SW480 (cell line): ENCODE measurements at places on chromosomes 2 and 18.

- no peak for DNase-seq
Measured at GRCh38 chr2:25279091-25279651, 62.6 kb downstream of the DNMT3A start.

GRCh38 chr18:22637787-22638186 is 220.1 kb upstream of the CTAGE1 start:
- DNase-seq = peak; percentile 72

DNA sequence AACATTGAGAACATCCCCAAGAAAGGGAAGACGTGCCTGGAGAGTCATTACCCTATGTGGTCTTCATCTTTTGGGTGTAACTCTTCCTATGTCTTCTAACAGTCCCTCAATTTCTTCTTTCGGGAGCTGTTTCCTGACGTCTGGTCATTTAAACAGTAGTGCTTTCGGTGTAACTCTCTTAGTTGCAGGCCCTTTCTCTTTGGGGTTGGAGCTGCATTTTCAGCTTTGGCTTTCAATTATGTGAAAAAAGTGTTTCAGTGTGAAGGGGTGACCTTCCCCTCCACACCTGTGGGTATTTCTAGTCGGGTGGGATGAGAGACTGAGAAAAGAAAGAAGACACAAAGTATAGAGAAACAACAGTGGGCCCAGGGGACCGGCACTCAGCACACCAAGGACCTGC is 105.9 kb downstream of the CERS6 start:
- no peak for DNase-seq

DNA sequence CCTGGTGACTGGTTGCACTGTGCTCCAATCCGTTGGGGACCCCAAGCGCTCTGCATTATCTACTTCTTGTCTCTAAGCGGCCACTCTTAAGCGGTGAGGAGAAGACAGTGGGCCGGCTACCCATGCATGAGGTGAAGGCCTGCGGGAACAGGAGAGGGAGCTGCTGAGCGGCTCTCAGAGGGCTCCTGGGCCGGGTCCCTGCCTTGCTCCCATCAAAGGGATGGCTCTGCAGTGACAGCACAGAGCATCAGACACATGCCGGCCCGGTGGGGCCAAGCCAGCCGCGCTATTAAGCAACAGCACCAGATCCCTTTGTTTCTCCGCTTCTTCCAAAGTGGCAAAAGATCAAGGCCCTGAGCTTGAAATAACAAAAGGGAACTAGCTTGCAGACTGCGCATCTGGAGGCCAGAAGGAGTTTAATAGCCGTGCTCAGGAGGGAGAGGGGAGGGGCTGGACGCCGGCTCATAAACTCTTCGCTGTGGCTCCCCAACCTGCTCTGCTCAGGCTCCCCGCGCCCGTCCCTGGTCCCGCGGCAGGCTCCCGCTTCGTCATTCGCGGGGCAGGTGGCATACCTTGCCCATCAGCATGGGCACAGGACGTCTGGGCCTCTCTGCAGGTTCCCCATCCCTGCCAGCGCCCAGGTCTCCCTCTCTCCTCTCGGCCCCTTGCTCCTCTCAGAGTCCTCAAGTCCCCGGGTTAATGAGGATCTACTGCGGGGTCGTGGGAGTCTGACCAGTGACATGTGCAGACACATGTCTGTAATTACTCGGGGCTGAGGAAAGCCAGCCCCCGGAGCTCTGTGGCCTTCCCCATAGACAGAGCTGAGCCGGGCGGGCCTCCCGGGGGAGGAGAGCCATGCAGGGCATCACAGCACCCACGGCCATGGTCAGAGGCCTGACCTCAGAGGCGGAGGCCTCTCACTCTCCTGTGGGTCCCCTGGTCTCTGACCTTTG is 96.7 kb downstream of the ASB1 start:
- DNase-seq = no peak

- DNase-seq = no peak
Measured at GRCh38 chr18:72826736-72827135, 41.1 kb downstream of the NETO1 start.

- no peak for DNase-seq
Measured at GRCh38 chr2:19843992-19844515, 57.7 kb downstream of the TTC32 start.

DNA sequence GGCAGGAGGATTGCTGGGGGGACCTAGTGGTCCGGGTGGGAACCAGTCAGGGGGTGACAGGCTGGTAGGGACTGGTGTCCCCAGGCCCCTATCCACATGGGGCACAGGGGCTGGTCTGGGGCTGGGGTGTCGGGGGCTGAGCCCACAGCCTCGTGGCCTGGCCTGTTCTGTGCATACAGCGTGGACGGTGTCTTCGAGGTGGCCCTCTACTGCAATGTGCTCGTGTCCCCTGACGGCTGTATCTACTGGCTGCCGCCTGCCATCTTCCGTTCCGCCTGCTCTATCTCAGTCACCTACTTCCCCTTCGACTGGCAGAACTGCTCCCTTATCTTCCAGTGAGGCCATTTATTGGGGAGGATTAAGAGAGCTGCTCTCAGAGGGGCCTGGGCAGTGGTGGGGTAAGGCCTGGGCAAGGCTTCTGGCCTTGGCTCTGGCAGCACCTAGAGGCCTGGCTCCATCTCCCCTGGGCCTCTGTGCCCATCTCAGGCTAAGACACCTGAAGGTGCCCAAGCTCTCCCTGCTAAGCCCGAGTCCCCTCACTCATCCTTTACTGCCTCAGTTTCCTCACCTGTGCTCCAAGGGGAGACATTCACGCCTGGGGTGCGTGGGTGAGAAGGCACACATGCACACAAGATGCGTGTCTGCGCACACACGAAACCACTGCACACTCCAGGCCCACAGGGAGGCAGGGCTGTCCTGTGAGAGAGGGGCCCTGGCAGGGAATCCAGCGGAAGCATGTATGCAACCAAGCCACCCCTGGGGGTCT is 1.9 kb downstream of the CHRNG start:
- DNase-seq = no peak

DNA sequence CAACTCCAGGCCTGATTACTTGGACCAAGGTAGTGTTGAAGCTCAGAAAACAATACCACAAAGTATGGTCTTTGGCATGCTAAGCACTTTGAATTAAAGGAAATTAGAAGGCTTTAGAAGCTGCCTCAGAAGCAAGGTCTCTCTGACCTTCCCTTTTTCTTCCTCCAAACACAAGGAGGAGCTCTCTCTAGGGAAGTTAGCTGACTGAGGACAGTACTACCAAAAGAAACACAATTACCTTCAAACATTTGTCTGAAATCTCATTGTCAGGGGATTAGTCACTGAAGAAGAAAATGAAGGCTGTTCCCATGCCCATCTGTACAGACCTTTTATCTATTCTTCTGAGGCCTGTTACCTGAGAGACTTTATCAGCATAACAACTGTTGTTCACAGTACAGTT is 279.3 kb downstream of the CDH20 start:
- DNase-seq = no peak

GRCh38 chr2:186603286-186603685 is 13.4 kb downstream of the ITGAV start:
- no peak for DNase-seq

GRCh38 chr2:199987586-199987985 is 32.2 kb downstream of the MAIP1 start:
- no peak for DNase-seq

DNA sequence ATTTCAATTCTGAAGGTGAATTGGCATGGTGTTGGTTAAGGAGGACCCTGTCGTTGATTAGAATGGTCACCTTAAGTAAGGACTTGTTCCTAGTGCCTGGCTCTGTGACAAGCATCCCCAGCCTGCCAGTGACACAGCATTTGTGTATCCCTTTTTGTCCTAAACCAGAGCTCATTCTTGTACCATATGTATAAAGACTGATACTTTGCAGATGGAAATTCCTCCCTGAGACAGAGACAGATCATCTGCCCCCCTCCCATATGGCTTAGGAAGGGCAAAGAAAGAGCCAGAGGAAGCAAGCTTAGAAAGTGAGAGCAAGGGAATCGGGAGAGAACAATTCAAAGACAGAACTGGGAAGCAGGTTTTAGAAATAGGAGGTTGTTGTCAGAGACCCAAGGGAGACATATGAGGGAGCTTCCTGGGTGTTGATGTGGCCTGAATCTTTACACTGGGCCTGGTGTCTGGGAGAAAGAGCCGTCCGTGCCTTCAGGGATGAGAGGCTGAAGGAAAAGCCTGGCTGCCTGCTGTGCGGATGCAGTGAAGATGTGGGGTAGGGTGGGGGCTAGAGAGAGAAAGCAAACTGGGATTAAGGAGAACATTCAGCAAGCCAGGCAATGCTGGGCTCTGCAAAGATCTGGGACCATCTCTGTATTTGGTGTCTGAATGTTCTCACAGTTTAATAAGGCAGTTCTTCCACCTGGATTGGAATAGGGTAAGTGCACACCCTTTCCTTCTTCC is 13.2 kb upstream of the CHRNA1 start:
- DNase-seq = no peak

DNA sequence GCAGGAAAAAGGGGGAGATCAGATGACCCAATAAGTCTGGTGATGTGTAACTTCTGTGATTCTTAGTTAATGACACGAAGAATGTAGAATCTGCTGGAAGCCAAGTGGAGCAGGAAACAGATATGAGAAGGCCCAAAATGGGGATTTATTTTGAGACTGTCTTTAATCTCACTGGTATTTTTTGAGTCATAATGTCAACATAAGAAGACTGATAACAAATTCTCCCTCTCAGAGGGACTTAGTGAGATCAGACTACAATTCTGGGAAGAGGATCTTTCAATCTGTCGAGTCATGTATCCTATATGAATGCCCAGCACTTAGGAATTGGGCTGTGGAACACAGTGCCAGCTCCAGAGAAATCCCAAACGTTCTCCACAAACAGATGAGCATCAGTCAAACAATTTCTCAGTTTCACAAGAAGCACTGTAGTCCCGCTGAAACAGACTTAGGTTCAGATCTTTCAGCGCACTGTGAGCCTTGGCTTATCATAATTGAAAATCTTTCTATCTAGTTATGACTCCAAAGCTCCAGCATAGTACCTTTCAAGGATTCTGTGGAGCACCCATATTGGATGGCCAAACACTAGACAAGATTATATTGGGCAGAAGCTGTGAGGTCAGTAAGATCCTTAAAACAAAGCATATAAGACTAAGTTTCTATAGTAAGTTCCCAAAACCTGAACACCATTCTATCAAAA is 738.2 kb downstream of the LRP1B start:
- no peak for DNase-seq

DNA sequence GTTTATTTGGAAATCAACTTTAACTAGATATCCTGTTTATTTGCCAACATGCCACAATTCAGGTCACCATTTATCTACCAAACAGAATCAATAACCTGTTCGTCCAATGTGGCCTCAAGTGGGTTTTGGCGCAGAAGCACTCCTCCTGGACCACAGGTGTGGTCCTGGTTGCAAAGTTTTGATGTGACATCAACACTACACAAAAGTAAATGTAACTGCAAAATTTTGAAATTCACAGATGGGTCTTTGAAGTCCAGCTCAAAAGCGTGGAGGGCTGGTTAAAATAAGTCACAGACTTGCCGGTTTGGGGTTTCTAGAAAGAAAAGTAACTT is 474 bp upstream of the GCA start:
- no peak for DNase-seq

DNA sequence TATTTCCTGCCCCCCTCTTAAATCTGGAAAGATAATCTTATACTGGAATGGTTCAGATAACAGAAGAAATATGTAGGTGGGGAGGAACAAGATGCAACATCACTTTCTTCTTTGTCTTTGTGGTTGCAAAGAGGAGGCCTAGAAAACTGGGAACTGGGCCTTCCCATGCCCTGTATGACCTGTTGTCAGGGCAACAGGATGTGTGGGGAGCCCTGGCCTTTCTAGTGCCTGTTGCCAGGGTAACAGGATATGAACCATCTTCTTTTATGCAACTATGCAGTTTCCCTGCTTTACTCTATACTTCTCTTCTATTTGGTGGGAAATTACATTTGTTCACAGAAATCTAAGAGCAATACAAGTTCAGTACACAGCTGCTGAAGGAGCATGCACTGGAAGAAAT is 79.8 kb upstream of the PDE1A start:
- no peak for DNase-seq
